ENCODE measurements at places on chromosomes 2 and 18.
A peak's percentile ranks its signal among the peaks of the same experiment; 100 is the strongest.

GRCh38 chr18:79186649-79187048 is 117.5 kb downstream of the ATP9B start:
- no peak for DNase-seq

- no peak for DNase-seq
Observed at GRCh38 chr2:223109341-223109740, 57.4 kb downstream of the KCNE4 start.

GRCh38 chr2:231034291-231034882 is 2.9 kb upstream of the C2orf72 start:
- no peak for DNase-seq

- DNase-seq = no peak
Observed at GRCh38 chr2:179622635-179623300, 238.6 kb downstream of the ZNF385B start.

GRCh38 chr2:148282201-148282600 is 261.3 kb downstream of the MBD5 start:
- DNase-seq = no peak

- DNase-seq = no peak
Observed at GRCh38 chr18:26335571-26336487, 109.6 kb downstream of the TAF4B start.

- DNase-seq = no peak
Observed at GRCh38 chr2:47389692-47390091, 13.3 kb upstream of the MSH2 start.

DNA sequence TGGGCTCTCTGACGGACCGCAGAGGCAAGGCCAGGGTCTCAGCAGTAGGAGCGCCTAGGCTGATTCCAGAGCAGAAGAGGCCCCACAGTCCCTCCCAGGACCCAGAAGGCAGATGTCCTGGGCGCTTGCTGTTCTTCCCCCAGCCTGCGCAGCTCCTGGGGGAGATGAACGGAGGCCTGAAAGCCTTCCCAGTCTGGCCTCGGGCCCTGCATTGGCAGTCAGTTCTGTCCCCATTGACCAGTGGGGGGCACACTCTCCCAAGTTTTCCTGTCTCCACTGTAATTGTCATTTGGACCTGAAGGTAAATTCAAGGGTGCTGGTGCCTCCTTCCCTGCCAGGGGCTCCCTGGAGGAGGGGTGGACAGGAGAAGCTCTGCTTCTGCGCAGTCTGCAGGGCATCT is 345.7 kb downstream of the CYP26B1 start:
- peak; percentile 60 for DNase-seq

- peak; percentile 88 for DNase-seq
Observed at GRCh38 chr2:33477473-33478468, 1.3 kb downstream of the RASGRP3 start.

All from erythroblast (primary cell).